Stimulated activated CD8-positive, alpha-beta memory T cell treated with anti-CD3 and anti-CD28 coated beads, Interleukin-7, amount 100 ng/mL, for 4 hours (primary cell): ENCODE measurements at places on chromosomes 16 and 17.

- no peak for DNase-seq
These were observed 98.3 kb upstream of the CIBAR2 start for GRCh38 chr16:85210423-85211169.

- no peak for DNase-seq
These were observed 11.8 kb downstream of the CYB5B start for GRCh38 chr16:69435977-69436820.

DNA sequence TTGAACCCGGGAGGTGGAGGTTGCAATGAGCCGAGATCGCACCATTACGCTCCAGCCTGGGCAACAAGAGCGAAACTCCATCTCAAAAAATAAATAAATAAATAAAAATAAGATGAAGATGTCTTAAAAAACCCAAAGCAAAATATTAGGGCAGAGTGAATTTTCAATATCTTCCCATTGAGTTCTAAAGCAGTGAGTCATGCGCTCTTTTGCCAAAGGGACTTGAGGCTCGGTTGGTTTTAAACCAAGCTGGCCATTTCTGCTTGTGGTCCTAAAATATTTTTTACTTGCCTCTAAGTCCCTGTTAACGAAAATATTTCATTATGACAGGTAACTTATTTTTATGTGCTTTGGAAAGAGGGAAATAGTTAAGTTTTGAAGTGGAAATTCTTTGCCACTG, 4.7 kb downstream of the PAFAH1B1 start:
- DNase-seq: no peak

DNA sequence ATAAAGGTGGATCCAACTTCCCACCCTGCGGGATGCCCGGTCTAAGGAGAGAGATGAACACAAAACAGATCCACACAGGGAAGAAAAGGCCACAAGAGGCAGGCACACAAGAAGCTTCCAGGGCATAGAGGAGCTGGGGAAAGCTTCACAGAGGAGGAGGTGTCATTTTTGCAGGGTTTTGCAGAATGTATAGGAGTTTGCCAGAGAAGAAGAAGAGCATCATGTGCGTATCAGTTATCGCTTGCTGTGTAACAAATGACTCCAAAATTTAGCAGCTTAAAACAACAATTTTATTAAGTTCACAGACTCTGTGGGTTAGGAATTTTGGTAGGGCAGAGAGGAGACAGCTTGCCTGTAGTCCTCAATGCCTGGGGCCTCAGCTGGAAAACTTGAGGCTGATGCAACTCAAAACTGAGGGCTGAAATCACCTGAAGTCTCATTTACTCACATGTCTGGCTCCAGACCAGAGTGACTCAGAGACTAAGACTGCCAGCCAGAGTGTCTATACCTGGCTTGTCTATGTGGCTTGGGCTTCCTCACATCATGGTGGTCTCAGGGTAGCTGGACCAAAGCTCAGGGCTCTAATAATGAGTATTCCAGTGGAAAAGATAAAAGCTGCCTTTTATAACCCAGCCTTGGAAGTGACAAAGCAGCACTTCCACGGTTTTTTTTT, 33.9 kb upstream of the ZNF423 start:
- no peak for DNase-seq

DNA sequence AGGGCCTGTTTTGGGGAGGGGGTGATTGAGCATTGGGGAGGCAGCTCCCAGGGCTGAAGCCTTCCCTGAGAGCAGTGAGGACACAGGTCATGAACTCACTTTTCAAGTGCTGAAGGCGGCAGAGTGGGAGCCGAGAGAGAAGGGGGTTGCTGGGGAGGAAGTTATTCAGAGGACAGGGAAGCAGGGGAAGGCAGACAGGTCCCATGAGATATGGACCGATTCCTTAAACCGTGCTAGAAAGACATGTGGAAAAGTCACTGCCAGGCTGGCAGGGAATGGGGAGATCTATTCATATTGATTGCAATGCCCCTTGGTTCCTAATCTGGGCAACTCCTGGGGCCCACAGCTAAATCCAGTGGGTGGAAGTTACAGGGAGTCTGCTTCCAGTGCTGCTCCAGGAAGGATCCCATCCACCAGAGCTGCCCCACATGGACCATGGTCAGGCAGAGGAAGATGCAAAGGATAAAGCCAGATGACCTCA, 1.1 kb downstream of the CCL4 start:
- no peak for DNase-seq

DNA sequence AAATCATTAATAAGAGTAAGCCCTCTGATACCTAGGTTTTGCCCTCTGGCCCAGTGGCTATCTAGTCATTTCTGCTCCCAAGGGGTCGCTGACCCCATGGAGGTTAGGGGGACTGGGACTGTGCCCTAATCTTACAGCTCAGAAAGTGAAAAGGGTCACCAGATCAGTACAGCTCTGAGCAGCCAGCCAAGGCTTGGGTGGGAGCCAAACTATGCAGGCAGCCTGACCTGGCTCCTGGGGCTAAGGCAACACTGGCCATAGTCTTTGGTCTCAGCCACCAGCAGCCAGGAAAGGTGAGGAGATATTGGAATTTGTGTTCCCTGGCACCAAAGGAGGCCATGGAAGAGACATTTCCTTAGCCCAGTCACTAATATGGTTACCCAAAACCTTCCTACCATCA, 67.6 kb downstream of the ASIC2 start:
- no peak for DNase-seq

DNA sequence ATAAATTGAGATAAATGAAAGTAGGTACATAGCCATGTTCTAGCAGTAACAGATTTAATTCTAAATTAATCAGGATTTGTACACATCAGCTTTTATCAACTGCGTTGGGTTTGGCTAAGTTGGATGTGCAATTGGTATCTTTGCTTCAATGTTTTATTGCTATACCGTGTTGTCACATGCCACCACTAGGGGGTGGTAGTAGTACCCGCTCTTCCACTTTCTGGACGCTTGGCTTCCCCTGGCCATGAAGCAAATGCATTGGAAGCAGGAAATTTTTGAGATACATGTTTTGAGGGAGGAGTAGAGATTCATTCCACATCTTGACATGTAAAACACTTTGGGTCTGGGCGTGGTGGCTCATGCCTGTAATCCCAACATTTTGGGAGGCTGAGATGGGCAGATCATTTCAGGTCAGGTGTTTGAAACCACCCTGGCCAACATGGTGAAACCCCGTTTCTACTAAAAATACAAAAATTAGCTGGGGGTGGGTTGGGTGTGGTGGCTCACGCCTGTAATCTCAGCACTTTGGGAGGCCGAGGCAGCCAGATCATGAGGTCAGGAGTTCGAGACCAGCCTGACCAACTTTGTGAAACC, 58.6 kb downstream of the EMP2 start:
- no peak for DNase-seq

GRCh38 chr17:36470499-36470898, 16.0 kb upstream of the ZNHIT3 start:
- DNase-seq: no peak

DNA sequence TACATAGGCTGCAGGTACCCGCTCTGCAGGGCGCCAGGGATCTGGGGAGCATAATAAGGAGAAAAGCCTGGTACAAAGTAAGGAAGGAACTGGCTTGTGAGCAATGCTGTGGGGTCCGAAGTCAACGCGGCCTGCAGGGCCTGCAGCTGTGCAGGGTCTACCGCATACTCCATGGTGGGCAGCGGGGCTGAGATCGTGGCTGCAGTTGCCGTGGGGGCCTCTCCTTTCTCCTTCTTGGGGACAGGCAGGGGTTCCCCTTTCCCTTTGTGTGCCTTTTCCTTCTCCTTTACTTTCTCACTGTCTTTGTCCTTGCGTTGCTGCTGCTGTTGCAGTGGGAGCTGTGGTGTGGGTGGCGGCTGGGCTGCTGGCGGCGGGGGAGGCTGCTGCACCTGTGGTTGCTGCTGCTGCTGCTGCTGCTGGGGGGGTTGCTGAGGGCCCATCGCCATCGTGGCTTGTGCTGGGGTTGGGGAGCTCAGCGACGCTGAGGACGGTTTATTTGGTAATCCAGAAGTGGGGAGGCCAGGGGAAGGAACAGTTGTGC, 259.6 kb downstream of the ZFHX3 start:
- no peak for DNase-seq
